ENCODE measurements at places on chromosomes 1 and 21. TPM values are rescaled to one million over a fixed set of nuclear protein-coding genes. Genes with fewer than 3 reads are reported as not detected.

- DNase-seq = no peak
Measured at GRCh38 chr1:74180490-74180889, 17.5 kb downstream of the LRRIQ3 start.

DNA sequence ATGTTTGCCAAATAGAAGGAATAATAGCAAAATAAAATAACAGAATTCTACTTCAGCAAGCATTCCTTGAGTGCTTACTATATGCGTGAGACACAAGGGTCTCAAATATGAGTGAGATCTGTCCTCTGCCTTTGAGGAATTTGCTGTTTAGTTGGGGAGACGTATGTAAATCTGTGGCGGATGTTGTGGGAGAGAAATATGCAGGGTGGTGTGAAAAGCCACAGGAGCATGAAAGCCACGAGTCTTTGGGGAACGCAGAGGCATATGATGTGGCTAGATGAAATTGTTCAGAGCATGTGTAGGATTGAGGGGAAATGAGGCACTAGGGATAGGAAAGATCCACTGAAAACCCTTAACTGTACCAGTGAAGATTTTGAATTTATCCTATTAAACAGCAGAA is 244.4 kb downstream of the PBX1 start:
- DNase-seq = no peak

Gene PLA2G2C
- not detected for total RNA-seq

DNA sequence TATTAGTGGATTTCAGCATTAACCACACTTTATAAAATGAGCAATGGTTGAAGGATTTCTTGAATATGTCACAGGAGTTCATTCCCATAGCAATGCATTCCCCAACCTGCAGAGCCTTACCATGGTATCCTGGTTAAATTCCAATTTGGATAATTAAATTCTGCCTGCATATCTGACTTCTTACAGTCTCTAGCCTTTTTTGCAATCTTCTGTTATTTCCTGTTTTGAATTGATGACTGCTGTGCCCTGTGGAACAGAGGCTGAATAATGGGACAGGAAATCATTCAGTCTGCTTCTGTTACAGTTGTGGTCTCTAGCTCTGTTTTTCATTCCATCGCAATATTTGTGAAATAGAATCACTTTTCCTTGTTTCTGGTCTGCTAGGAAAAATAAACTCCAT is 1823.9 kb downstream of the PLA2G4A start:
- no peak for DNase-seq

Gene SPRR2A
- total RNA-seq = not detected

DNA sequence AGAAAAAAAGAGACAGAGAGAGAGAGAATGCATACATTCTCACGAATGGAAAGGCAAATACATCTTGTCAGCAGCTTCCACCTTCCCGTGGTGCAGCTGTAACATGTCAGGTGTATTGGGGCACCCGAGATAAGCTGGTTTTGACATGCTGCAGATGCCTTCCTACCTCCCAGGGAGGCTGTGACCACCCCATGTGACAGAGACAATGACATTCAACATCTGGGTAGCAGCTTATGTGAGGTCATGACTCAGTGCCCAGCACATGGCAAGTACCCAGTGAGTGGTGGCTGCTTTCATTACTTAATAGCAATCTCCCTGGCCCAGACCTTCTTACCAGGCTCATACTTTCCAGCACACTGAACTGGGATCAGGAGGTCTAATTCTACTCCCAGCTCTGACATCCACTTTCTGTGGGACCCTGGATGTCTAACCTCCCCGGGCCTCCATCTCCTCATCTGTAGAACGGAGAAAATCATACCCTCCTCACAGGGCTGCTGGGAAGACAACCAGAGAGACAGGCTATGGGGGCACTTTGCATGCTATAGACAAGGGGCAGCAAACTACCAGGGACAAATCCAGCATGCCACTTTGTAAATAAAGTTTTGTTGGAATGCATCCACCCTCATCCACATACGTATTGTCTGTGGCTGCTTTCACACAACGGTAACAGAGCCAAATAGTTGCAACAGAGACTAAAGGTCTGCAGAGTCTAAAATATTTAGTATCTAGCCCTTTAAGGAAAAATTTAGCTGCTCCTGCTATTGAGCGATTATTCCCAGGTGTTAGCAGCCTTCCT is 38.5 kb upstream of the ZBTB40 start:
- DNase-seq = no peak

GRCh38 chr1:223628233-223629125 is 37.0 kb downstream of the CAPN8 start:
- peak; percentile 42 for DNase-seq

GRCh38 chr1:168842306-168842705 is 113.3 kb upstream of the DPT start:
- DNase-seq = no peak

GRCh38 chr1:229436201-229436600 is 2.3 kb upstream of the ACTA1 start:
- DNase-seq = peak; percentile 59

Gene PDZK1
- not detected for total RNA-seq

DNA sequence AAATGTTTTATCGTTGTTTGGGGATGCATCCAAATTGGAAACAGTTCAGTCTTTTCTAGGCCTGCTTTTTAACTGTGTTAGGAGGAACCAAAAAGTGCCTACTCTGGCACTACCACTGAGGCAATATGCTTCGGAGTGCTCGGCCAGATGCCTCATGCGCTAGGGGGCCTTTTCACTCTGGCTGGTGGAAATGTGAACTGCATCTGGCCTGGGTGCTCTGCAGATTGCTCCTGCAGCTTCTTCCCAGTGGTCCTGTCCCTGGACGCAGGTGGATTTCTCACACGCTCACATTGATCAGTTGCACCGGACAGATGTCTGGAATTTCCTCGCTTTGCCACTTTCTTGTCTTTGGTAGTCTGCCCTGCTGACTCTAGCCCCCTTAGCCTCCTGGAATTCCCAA is 330.2 kb upstream of the FMN2 start:
- no peak for DNase-seq

DNA sequence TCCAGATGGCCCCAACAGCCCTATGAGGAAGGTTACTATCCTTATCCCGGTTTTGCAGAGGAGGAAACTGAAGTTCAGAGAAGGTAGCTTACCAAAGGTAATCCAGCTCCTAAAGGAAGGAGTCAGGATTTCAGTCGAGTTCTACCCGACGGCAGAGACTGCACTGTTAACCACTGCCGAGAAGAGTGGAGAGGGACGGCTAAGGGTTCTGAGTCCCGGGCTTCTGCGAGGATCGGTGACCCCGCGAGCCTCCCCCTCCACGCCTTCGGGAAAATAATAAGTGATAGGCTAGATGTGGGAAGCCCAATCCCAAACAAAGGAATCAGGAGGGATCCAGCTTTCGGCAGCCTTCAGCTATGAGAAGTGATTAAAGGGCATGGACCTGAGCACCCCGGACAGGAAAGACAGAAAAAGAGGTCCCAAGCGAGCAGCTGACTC is 587 bp downstream of the TMEM53 start:
- no peak for DNase-seq

Gene TMEM240
- total RNA-seq = 1.3 TPM

- no peak for DNase-seq
Measured at GRCh38 chr1:172588296-172589291, 55.6 kb downstream of the SUCO start.

DNA sequence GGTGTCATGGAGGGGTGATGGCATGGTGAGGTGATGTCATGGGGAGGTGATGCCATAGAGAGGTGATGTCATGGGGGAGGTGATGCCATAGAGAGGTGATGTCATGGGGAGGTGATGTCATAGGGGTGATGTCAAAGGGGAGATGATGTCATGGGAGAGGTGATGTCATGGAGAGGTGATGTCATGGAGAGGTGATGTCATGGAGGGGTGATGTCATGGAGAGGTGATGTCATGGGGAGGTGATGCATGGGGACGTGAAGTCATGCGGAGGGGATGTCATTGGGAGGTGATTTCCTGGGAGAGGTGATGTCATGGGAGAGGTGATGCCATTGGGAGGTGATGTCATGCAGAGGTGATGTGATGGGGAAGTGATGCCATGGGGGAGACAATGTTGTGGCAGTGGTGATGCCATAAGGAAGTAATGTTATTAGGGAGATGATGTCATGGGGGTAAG is 92.1 kb upstream of the C1orf174 start:
- DNase-seq = no peak

Gene FCMR
- total RNA-seq = 4.4 TPM

GRCh38 chr1:70169018-70169839 is 36.1 kb downstream of the LRRC40 start:
- DNase-seq = no peak

Gene PFKL
- total RNA-seq = 17.8 TPM

- peak; percentile 51 for DNase-seq
Measured at GRCh38 chr1:154951901-154952657, 3.8 kb downstream of the PBXIP1 start.

GRCh38 chr1:35605071-35605866 is 32.2 kb downstream of the TFAP2E start:
- DNase-seq = no peak

DNA sequence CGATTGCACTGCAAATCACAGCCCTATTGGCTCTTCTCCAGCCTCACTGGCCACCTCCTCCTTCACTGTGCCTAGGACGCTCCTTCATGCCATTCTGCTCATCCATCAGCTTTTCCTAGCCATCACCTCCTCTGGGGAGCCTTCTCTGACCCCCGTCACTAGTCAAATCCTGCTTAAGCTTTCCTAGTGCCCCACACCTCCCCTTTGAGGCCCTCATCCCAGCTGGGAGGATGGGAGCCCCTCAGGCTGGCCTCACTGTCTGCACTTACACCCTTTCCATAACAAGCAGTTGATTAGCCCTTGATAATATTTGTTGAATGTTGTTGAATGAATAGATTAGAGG is 50.7 kb downstream of the KLHDC7A start:
- DNase-seq = no peak

Gene MAN1C1
- 6.7 TPM for total RNA-seq

- DNase-seq = no peak
Measured at GRCh38 chr1:70043804-70044203, 161.6 kb downstream of the LRRC40 start.

Gene NBPF4
- total RNA-seq = not detected

GRCh38 chr1:33367485-33368405 is 46.8 kb upstream of the A3GALT2 start:
- peak; percentile 86 for DNase-seq

Gene TMEM81
- 3.5 TPM for total RNA-seq

GRCh38 chr1:183417772-183418491 is at the start of gene NMNAT2:
Gene NMNAT2, minus strand, starts transcription at chr1:183418380. Its CDS starts 113 bp downstream, at chr1:183418267.
- peak; percentile 50 for DNase-seq

Gene JAK1
- total RNA-seq = 109 TPM

Gene CDC42BPA
- 19.6 TPM for total RNA-seq

Gene TRIM63
- 2,937 TPM for total RNA-seq

GRCh38 chr1:65820983-65821382 is 28.3 kb downstream of the PDE4B start:
- no peak for DNase-seq

Gene HSPA6
- total RNA-seq = 0.49 TPM

Gene TRIM58
- total RNA-seq = 2.4 TPM

All from psoas muscle (tissue), 8 donors.